HS-27A (cell line): ENCODE measurements at places on chromosomes 16 and 17.

GRCh38 chr17:8965394-8966168 lies at the start of gene PIK3R5:
PIK3R5 (minus strand) TSS chr17:8965707; CDS start chr17:8911494, 54,213 bp downstream.
- DNase-seq = no peak

DNA sequence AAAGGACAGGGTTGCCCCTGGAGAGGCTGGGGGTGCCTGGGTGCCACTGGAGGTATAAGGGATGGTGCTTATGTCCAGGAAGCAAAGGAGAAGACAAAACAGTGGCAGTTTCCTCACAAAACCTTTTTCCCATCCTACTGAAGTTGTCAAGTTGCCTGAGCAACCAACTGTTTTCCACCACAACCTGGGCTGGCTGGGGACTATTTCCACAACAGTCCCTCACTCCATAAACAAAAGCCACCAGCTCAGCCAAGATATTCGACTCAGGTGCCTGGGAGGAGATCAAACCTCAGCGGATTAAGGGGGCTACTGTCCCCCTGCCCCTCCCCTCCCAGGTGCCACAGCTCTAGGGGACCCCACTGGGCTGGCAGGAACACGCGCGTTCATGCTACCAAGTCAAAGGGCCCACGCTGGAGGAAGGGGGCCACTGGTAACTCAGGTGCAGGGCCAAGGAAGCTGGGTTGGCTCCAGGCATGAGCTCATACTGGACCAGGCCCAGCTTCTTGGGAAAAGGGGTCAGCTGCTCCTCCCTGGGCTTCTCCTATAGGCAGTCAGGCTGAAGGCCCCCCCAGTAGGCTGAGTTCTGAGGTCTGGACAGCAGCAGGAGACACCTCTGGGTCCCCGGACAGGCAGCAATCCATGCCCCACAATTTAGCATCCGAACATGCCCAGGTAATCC lies 45.7 kb upstream of the MRPS23 start:
- no peak for DNase-seq

DNA sequence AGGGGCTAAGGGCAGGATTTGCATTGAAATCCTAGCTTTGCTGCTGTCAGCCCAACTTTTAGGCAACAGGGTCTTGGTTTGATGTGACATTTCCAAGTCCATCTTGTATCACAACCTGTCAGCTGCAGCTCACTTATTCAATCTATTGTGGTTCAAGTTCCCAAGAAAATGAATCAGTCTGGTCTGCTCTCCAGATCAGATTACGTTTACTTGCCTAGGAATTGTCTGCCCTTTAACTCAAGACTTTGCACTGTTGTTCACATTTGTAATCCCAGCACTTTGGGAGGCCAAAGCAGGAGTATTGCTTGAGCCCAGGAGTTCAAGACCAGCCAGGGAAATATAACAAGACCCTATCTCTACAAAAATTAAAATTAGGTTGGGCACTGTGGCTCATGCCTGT lies 10.0 kb downstream of the STX4 start:
- DNase-seq = no peak

- no peak for DNase-seq
Measured at GRCh38 chr17:32584792-32585191, 98.0 kb downstream of the CDK5R1 start.

- no peak for DNase-seq
Measured at GRCh38 chr16:71929048-71929447, 33.7 kb downstream of the IST1 start.

DNA sequence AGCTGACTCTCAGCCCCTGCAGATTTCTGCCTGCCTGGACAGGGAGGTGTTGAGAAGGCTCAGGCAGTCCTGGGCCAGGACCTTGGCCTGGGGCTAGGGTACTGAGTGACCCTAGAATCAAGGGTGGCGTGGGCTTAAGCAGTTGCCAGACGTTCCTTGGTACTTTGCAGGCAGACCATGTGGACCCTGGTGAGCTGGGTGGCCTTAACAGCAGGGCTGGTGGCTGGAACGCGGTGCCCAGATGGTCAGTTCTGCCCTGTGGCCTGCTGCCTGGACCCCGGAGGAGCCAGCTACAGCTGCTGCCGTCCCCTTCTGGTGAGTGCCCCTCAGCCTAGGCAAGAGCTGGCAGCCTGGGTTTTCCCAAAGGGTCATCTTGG lies 3.9 kb downstream of the GRN start:
- no peak for DNase-seq

DNA sequence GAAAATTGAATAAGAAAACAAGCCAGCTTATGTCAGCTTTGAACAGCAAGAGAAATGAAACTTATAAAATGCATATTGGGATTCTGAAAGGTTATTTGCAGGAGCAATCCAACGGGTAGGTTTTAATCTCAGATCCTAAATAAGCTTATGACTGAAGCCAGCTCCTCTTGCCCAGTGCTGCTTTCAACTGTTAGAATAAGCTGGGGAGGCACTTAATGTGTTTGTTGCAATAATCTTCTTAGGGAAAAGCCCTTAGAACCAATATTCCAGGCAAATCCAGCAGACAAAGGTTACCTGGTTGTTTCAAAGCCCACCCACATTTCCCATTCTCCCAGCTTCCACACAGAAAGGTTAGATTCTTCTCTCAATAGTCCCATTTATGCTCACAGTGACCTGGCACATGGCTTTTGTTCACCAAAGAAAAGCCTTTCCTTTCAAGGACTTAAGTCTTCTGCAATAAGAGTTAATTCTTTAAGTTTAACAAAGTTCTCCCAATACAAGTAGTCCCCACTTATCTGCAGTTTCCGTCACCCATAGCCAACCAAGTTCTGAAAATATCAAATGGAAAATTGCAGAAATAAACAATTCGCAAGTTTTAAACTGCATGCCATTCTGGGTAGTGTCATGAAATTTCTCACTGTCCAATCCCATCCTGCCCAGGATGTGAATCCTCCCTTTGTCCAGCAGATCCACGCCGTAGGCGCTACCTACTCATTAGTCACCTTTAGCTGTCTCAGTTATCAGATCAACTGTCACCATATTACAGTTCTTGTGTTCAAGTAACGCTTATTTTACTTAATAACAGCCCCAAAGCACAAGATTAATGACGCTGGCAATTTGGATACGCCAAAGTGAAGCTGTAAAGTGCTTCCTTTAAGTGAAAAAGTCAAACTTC lies 5.9 kb downstream of the TEX2 start:
- DNase-seq = no peak

GRCh38 chr16:77469634-77470033 lies 34.8 kb upstream of the ADAMTS18 start:
- no peak for DNase-seq

GRCh38 chr17:9166788-9167187 lies 145.5 kb downstream of the NTN1 start:
- no peak for DNase-seq

DNA sequence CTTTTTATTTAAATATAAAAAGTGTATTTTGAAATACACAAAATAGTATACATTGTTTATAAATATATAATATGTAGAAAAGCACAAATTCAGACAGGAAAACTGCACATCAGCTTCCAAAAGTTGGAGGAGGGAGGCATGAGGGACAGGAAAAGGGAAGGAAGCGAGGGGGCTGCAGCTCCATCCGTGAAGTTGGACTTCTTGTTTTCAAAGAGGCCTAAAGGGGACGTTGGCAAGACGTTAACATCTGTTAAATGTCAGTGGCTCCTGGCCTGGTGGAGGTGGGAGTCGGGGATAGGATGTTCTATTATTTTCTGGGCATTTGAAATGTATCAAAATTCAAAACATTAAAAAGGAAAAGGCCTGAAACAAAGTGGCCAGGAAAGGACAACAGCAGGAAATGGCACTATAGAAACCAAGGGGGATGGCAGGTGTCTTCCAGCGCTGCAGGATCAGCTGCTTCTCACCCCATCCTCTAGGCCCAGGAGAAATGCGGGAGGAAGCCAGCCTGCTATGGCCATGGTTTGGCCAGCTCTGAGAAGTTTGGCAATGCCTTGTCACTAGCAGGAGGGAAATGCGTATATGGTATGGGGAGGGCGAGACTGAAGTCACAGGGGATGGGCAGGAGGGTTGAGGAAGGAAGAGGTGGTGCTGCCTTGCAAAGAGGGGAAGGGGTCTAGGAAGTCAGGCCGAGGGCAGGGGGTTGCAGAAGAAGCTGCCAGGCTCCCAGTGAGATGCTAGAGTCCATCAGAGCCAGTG lies 6.4 kb downstream of the CMTM2 start:
- DNase-seq = no peak

DNA sequence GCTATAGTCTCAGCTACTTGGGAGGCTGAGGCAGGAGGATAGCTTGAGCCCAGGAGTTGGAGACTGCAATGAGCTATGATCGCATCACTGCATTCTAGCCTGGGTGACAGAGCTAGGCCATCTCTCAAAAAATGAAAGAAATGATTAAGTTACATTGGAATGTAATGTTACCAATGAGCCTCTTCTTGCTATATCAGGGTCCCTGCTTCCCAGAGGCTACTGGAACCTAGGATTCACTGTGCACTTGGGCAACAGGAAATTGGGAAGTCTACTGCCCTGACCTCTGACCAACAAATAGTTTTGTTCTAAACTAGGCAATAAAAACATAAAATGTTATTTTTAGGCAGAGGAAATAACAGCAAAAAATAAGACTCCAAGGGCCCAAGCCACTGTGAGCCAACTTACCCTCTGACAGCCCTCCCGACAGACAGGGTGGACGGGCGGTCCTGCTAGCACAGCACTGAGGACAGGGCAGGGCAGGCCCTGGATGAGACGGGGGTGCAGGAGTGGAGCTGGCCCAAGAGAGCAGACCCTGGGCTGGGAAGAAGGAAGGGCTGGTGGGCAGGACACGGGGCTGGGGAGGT lies 27.5 kb downstream of the NSMCE1 start:
- DNase-seq = no peak

DNA sequence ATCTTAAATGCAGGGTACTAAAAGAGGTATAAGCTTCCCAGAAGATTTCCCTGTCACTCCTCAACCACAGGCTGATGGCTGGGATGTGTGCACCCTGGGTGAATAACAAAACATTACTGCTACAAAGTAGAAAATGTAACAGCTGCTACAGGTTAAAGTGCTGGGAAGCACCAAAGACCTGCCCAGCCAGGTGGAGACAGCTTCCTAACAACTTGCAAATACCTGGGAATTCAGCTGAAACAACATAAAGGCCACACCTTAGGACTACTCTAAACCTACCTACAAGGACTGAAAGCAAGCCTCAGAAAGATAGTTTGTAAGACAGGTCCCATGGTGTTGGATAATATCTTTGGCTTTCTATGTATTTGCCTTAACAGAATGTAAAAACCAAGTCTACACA lies 118.5 kb downstream of the CEP112 start:
- no peak for DNase-seq

GRCh38 chr17:5282642-5283217 lies 646 bp downstream of the RABEP1 start:
- no peak for DNase-seq

DNA sequence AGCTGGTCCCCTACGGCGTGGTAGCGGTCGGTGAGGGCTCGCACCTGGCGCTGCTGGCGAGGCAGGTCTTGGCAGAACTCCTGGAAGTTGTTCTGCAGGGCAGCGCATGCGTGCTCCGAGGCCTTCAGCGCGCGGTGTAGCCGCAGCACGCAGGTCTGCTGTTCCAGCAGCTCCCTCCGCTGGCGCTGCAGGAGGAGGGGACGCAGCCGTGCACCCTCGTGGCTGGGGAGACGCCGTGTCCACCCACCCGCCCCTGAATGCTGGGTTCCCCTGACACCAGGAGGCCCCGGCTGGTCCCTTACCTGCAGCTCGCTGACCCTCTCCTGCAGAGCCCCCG lies 12.2 kb downstream of the EVPL start:
- DNase-seq = no peak

- no peak for DNase-seq
Measured at GRCh38 chr16:79707876-79708275, 107.3 kb upstream of the MAF start.

DNA sequence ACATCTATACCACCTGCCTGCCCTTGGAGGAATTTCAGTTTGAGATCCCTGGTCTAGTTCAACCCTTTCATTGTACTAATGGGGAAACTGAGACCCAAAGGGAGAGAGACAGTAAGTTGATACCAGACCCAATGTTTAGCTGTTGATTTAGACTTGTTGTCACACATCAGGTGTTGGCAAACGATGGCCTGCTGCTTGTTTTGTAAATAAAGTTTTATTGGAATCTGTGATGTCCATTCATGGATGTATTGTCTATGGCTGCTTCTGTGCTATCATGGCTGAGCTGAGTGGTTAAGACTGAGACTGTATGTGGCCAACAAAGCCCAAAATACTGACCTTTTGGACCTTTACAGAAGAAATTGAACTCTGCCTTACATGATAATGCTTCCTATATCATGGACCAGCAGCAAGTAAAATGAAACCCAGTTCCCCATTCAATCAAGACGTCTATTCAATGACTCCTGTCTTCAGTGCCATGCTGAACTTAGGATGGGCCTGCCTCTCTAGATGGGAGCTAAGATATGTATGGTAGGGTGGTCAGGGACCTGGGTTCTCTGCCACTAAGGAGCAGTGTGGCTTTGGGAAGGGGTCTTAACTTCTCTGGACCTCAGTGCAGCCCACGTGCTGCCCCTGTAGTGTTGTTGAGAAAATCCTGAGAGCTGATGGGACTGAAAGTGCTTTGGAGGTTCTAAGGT lies 111.0 kb downstream of the IRX5 start:
- DNase-seq = no peak

DNA sequence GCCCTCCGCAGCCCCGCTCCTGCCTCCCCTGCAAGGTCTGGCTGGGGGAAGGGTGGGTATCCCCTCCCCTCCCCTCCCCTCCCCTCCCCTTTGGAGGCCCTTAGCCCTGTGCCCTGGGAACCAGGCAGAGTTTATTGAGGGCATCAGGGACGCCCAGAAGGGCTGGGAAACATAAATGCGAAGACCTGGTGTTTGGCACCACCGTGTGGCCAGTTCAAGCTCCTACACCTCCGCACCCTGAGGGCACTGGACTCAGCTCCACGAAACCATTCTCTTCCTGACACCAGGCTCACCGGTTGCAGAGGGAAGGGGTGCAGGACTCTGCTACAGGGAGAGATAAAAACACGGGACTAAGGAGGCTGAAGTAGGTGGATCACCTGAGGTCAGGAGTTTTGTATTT lies 1.0 kb upstream of the AIPL1 start:
- no peak for DNase-seq

DNA sequence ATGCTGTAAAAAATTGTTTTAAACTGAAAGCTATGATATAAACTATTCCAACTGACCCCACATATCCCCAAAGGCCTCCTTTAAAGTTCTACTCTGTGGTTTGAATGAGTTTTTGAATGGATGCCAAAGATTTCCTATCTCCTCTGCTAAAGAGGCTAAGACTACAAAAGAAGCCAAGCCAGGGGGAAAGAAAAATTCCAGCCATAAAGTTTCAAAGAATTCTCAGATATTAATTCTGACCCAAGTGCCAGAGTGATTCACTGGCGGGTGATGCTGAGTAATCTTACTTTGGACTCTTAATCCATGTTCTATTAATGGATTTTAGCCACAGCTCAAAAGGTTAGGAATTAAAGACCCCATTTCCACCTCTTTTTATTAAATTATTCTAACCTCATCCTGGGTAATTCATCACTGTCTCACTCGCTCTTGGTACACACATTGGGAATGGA lies 60.7 kb downstream of the HS3ST3A1 start:
- peak; percentile 54 for DNase-seq
